ENCODE measurements at places on chromosomes 4 and X.

- DNase-seq: no peak
These were observed 31.6 kb downstream of the KDM6A start for GRCh38 chrX:44904542-44905115.

- no peak for DNase-seq
These were observed 198.4 kb upstream of the ACTRT1 start for GRCh38 chrX:128250621-128251020.

DNA sequence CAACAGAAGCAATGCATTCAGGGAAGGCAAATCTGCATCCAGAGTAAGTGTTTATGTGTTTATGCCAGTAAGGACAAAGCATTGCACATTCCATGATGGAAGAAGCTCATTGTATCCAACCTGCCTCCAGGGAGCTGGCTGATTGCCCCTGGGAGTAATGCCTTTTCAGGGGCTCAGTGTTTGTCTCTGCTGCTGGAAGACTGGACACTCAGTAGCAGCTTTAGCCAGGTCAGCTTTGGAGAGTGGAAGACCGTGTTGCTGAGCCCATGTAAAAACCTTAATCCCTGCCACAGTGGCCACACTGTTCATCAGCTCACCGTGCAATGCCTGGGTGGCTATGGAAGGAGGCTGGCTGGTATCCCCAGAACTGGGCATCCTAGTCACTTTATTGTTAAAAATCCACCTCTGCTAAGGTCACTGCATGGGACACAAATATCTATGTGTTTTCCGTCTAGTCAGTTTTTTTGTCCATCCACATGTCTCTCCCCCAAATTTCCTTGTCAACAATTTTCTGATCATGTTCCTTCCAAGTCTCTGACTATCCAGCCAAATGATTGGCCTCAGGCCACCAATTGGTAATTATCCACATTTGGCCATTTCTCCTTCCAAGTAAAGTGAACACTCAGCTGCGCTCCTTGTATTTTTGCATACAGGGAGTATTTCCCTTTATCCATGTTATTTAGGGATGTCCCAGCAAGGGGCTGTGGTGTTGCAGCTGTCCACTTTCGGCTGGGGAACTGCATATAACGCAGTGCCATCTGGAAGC lies 2044.5 kb upstream of the AGA start:
- no peak for DNase-seq

- DNase-seq: no peak
These were observed 12.4 kb upstream of the NFXL1 start for GRCh38 chr4:47926667-47927258.

DNA sequence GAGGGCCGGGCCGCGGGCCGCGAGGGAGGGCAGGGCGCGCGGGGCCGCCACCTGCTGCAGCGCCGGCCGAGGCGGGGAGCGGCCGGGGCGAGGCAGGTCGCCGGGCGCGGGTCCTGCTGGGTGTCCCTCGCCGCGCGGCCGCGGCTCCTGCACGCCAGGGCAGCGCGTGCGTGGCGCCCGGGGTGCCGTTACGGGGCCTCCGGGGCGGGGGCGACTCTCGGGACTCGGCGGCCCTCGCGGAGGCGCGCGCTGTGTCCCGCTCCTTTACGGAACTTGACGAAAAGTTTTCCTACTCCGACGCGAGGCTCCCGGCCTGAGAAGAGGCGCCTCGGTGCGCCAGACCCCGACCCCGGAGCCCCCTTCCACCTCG lies 329 bp downstream of the TBC1D14 start:
- no peak for DNase-seq

GRCh38 chrX:152642931-152643564 lies 5.4 kb downstream of the GABRQ start:
- DNase-seq: no peak

DNA sequence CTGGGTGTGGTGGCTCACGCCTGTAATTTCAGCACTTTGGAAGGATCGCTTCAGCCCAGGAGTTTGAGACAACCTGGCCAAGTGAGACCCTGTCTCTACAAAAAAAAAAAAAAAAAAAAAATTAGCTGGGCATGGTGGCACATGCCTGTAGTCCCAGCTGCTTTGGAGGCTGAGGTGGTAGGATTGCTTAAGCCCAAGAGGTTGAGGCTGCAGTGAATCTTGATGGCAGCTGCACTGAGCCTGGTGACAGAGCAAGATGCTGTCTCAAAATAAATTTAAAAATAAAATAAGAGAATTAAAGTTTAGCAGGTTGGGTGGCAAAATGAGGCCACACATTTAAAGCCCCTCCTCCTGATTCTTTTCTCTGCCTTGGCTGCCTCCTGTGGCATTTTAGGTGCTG lies 47.1 kb downstream of the HTT start:
- no peak for DNase-seq

DNA sequence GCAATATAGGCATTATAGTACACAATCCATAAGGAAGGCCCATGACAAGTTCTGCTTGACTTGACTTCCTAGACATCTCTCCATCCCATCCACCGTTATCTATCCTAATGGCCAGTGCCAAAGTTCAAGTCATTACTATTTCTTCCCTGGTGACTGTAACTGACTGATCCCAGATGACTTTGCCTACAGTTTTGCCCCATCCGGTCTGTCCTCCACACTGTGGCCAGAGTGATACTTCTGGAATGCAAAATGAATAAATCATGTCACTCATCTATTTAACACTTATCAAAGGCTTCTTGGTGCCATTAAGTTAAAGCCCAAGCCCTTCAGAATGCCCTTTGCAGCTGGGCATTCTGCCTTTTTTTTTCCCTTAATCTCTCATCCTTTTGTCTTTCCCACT lies 130.8 kb downstream of the PPARGC1A start:
- DNase-seq: no peak

DNA sequence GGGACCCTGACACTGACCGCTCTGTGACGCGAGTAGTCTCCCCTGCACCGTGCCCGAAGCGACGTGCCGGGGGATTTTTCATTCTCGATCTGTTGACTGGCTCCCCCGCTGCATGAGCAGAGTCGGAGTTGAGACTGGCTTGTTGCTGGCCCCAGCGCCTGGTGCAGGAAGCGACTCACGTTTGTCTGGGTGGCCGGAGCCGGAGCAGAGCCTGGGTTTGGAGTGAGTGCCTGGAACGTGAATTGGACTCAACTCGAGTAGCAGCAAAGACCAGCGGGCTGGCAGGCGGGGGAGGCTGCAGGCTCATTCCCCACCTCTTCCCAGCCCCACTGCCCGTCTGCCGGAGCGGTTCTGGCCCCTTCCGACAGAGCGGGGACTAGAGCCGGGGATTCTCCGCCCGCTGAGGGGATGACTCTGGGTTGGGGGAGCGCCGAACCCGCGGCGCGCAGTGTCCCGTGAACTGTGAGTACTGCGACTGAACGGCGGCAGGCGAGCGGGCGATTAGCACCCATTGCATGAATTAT lies 554 bp downstream of the PCDH7 start:
- no peak for DNase-seq

DNA sequence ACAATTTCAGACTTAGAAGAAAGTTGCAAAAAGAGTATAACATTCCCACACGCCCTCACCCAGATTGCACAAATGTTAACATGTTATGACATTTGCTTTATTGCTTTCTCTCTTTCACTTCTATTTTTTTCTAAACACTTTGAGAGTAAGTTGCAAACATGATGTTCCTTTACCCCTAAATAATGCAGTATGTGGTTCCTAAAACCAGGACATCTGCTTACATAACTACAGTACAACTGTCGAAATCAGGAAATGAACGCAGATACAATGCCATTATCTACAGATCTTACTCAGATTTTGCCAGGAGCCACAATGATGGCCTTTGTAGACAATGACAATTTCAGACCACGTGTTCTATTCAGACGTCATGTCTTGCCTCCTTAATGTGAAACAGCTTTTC lies 22.4 kb downstream of the SH3TC1 start:
- no peak for DNase-seq

DNA sequence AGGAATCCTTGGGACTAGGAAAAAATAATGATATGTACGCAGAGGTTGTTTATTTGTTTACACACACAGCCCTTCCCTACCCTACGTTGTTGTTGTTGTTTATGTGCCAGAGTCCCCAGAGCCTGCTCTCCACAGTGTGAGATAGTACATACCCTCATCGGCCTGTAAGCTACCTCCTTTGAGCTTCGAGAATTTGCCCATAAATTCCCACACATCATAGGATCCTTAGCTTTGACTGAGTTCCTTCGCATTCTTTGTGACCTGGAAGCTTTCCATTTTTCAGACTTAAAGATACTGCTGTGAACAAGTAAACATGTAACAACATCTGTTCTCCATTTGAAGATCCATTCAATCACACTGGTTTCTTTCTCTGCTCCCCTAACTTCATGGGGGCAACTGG lies 114.5 kb downstream of the IRF2 start:
- DNase-seq: no peak

- no peak for DNase-seq
These were observed 385 bp downstream of the LYAR start for GRCh38 chr4:4289597-4289940.

DNA sequence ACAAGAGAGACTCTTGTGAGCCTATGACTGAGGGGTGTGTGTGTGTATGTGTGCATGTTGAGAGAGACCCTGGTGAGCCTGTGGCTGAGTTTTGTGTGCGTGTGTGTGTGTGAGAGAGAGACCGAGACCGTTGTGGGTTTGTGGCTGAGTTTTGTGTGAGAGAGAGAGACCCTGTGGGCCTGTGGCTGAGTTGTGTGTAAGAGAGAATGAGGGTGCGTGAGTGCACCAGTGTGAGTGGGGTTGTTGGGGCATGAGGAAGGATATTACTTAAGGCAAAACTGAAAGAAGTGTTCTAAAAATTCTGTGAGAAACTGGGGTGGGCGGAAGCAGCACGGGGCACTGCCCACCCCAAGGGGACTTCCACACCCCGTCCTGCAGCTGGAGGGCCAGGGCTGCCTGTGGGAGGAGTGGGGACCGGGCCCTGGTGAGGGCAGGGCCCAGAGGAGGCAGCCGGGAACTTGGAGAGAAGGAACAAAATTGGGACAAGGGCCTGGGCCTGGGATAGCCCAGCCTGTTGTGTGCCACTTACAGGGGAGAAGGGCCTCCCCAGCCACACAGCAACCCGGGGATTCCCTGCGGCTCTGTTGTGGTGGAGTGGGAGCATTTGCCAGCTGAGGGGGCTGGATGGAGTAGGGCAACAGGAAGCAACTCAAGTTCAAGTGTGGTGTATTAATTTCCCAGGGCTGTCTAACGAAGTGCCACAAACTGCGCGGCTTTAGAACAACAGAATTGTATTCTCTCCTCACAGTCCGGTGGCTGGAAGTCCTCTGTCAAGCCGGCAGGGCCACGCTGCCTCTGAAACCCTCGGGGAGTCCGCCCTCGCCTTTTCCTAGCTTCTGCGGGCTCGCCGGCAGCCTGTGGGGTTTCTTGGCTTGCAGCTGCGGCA lies 22.1 kb downstream of the TMEM131L start:
- peak; percentile 51 for DNase-seq

DNA sequence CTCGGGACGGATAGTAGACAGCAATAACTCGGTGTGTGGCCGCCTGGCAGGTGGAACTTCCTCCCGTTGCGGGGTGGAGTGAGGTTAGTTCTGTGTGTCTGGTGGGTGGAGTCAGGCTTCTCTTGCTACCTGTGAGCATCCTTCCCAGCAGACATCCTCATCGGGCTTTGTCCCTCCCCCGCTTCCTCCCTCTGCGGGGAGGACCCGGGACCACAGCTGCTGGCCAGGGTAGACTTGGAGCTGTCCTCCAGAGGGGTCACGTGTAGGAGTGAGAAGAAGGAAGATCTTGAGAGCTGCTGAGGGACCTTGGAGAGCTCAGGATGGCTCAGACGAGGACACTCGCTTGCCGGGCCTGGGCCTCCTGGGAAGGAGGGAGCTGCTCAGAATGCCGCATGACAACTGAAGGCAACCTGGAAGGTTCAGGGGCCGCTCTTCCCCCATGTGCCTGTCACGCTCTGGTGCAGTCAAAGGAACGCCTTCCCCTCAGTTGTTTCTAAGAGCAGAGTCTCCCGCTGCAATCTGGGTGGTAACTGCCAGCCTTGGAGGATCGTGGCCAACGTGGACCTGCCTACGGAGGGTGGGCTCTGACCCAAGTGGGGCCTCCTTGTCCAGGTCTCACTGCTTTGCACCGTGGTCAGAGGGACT lies 5.7 kb upstream of the MSANTD1 start:
- no peak for DNase-seq

DNA sequence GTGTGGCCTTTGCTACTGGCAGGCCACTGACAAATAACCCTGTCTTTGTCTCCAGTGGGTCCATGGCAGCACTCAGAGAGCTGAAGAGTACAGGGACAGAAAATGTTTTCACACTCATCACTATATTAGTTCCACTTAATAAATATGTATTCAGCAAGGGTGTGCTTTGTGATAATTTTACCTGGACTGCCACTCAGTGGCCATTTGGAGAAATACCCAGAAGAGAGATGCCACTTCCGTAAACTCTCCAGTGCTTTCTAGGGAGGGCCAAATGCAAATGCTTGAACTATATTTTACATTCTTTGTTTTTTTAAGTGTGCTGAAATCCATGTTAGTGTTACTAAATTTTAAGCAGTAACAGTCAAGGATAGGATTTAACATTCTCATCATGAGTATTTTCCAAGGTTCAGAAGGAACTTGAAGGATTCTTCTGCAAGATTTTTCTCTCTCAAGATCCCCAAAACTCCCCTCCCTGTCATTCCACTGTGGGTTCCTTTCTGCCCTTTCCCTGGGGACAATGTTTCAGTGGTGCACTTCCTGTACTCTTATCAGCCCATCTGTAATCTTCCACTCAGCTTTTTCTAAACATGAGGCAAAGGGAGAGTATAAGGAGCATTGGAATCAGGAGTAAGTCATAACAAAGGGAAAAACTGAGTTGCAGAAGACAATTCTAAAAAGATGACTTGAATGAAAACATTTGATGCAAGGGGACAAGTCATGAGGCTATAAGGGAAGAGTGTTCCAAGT lies 46.0 kb downstream of the TFDP3 start:
- DNase-seq: no peak

DNA sequence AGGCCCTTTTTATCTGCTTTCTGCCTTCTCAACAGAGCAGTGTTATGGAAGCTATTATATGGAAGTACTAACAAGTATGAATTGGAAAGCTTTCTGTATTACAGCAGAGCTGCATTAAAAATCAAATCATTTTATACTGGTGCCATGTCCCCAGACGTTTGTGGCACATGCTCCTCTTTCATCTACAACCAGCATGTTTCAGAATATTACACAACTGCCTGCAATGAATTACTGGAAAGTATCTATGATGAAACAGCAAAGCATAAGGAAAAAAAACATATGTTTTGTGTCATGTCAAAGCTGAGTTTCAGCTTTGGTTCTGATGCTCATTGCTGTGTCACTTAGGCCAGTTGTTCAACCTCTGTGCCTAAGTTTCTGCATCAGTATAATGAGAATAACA lies 576.8 kb downstream of the GBA3 start:
- DNase-seq: no peak

DNA sequence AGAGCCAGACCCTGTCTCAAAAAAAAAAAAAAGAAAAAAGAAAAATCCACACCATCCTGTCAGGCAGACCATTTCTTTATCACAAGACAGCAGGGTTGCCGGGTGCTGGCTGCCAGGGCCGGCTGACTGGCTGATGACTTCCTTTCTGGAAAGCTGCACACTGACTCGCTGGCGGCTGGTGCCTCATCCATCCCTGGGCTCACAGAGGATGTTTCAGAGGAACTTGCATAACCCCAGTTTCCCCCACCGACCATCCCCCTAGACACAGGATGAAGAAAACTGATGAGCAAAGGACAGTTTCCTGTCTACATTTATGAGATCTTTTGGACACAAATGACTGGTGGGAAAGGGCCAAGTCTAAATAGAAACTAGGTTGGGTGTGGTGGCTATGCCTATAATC lies 14.1 kb downstream of the HPSE start:
- DNase-seq: no peak

- no peak for DNase-seq
These were observed 16.2 kb downstream of the POU4F2 start for GRCh38 chr4:146654687-146655520.

Measured in activated CD8-positive, alpha-beta memory T cell treated with anti-CD3 and anti-CD28 coated beads for 1 hour (primary cell).